ENCODE measurements at places on chromosomes 6 and 20.

DNA sequence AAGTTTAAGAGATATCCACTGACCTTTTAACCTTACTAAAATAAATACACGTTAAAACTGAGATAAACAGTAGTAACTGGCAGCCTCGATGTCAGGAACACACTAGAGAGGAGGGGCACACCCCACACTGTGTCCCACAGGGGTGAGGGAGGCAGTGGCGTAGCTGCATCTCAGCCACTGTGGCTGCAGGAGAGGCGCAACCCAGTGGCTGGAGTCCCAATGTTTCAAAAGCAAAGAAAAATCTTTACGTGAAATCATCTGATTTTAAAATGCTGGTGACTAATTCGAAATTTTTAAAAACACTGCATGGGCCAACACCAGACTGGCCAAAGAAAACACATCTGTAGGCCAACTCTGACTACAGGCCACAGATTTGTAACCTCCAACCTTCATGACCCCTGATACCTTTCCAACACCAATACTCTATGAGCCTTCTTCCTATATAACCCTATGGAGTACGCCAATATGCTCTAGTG, 54.7 kb downstream of the TRAM2 start:
- DNase-seq = peak; percentile 26

DNA sequence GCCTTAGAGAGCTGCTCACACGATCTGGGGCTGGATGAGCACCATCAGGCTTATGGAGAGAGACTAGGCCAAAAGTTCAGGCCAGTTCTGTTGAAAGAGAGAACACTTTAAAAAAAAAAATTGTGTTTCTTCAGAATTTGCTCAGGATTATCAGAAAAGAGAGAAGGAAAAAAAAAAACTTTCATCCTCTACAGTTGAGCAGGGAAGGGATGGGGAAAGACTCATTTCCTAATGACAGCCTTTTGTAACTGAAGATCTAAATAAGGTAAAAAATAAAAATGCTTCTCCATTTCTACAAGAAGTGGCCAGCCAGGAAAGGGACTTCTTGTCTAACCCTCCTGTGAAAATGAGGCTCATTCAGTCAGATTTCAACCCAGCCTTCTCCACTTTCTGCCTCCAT, 134.8 kb downstream of the LY86 start:
- DNase-seq = no peak

- no peak for DNase-seq
These were observed 4.9 kb downstream of the LOC128125822 start for GRCh38 chr6:63576985-63577712.

- DNase-seq = no peak
These were observed 17.9 kb upstream of the ANKRD60 start for GRCh38 chr20:58246346-58246745.

DNA sequence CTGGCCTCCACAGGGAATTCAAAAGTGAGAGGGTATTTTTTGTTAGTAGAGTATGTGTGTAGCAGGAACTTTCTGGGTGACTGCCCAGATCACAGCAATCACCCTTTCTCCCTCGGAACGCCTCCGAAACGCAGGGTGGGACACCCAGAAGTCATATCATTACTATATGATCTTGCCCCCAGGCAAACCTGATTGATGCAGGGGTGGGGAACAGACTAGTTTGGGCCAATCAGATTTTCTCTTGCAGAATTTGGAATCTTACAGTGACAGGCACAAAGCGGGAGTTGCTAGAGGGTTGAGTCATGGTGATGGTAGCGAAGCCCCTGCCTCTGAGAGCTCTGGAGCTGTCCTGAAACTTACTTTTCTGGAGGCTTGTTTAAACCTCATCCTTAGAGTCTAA, 16.5 kb upstream of the RPN2 start:
- no peak for DNase-seq

All from fibroblast of skin of right quadriceps (primary cell).